ENCODE measurements at places on chromosomes 2 and 18.

DNA sequence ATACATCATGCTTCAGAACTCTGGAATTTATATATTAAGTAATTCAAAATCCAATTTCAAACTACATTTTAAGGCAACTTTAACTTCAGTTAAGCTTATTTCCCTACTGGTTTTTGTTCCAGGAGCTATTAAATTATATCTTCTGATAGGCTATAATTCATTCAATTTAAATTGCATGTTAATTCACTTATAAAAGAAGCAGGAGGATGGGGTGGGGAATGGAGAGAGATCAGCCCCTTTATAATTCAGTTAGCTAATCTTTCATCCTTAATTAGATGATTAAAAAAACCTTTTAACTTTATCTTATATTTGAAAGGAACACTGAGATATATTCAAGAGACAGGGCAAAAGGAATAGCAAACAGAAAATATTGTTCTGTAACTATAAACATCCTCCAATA lies 86.8 kb downstream of the AKAIN1 start:
- DNase-seq: no peak

DNA sequence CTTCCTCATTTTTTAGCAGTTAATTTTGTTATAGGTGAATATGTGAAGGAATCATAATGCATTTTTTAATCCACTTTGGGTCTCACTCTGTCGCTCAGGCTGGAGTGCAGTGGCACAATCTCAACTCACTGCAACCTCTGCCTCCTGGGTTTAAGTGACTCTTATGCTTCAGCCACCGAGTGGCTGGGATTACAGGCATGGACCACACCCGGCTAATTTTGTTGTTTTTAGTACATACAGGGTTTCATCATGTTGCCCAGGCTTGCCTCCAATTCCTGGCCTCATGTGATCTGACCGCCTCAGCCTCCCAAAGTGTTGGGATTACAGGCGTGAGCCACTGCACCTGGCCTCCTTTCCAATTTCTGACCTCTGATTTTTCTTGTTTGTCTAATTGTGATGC lies 17.7 kb downstream of the SCYGR5 start:
- DNase-seq: no peak

GRCh38 chr18:48850822-48851598 lies 99.8 kb downstream of the SMAD7 start:
- no peak for DNase-seq

DNA sequence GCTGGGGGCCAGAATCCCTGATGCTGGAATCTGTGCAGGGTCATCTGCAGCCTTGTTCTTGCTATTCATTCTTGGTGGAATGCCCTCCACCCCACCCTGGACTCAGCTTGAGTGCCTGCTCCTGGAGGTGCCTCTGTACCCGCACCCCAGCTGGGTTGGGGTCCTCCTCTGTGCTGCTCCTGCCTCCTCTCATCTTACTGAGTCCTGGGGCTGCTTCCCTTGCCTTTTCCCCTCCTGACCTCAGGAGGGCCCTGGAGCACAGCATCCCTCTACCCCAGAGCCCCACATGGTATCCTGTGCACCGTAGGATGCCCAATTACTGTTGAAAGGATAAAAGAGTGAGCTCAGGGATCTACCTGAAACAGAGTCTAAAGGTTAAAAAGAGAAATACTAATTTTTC lies 81.6 kb downstream of the CIB4 start:
- DNase-seq: no peak

DNA sequence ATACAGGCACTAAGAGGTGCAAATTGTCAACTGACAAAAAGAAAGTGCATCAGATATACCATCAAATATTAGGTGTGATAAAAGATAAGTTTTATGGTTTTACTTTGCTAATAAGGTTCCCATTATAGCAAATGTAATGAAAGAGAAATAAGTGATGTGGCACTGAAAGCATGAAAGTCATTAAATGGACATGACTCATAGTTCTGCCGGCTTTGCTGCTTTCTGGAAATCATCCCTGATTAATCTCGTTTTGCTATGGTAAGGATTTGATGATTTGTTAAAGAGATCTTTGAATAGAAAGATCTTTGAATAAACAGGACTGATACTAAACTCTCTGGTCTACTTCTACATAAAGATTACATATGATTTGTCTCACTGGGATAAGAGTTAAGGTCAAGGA lies 72.7 kb downstream of the CLIP4 start:
- DNase-seq: no peak

DNA sequence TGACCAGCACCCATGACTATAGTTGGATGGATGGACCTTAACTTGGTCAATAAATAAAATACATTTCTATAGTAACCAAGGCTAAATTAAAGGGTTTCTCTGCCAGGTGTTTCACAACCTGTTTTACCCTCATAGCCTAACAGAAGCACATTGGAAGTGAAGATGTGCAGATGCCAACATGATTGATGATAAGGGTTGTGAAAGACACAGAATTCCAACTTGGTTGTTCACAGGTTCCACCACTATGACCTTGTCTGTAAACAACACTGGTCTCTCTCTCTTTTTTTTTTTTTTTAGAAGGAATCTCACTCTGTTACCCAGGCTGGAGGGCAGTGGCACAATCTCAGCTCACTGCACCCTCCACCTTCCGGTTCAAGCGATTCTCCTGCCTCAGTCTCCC lies 37.5 kb upstream of the PTH2R start:
- no peak for DNase-seq

- no peak for DNase-seq
Observed at GRCh38 chr18:68560128-68560527, 154.8 kb downstream of the TMX3 start.

- DNase-seq: no peak
Observed at GRCh38 chr2:55705027-55705653, 11.5 kb upstream of the PNPT1 start.

DNA sequence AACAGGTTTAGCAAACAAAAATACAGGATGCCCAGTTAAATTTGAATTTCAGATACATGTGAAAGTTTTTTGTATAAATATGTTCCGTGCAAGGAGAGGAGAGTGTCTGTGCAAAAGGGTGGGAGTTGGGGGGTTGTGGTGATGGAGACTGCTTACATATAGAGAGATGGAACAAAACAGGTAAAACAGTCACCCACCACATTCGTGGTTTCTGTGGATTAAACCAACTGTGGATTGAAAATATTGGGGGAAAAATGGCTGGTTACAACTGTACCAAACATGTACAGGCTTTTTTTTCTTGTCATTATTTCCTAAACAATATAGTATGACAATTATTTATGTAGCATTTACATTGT lies 245.7 kb downstream of the TNS1 start:
- DNase-seq: no peak

DNA sequence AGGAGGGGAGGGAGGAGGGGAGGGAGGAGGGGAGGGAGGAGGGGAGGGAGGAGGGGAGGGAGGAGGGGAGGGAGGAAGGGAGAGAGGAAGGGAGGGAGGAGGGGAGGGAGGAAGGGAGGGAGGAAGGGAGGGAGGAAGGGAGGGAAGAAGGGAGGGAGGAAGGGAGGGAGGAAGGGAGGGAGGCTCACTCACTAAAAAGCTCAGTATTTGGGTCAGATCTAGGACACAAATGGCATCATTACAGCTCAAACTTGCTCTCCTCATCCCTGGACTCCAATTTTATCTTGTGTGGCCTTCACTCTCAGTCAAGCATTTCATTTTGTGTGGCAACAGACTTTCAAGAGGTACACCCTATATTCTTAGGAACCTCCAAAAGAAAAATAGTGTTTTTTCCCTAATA lies 435.4 kb downstream of the IRS1 start:
- DNase-seq: no peak

DNA sequence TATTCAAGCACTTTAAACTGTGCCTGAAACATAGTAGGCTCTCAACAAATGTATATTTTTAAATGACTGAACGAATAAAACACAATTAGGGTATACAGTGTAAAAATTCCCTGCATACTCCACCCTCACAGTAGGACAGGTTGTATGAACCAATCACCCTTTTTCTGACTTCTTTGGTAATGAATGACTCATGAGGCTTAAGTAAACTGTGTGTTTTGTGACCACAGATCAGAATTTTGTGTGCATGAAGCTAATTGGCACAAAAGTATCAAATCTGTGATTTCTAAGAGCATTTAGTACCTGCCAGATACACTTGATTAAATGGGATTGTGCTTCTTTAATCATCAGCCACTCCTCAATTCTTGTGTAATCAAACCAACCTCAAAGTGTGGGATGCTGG lies 109.9 kb upstream of the MAP4K3 start:
- DNase-seq: no peak

DNA sequence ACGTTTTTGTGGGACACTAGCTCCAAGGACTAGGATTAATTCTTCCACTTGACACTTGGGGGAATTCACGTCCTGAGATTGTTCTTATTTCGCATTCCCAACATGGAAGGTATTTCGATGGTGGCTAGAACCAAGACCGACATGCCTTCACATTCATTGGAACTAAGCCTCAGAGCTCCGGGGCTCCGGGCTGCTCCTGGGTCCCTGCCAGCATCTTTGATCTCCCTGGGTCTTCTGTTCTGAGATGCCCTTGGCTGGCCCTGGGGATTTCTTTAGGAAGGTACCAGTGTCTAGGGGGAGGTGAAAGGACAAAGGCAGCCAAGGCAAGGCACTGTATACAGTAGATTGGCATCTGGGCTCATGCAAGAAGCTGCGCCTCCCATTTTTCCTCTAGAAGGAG lies 76.8 kb downstream of the DYSF start:
- DNase-seq: no peak

GRCh38 chr2:28358668-28359201 lies 33.9 kb upstream of the FOSL2 start:
- DNase-seq: peak; percentile 20

- DNase-seq: no peak
Observed at GRCh38 chr2:27954221-27954673, 63.7 kb downstream of the BABAM2 start.

GRCh38 chr2:74762789-74763188 lies 71.1 kb upstream of the HK2 start:
- no peak for DNase-seq

GRCh38 chr2:23199115-23199918 lies 185.7 kb upstream of the KLHL29 start:
- no peak for DNase-seq

Measured in T-helper 2 cell treated with Interferon-gamma antibody and Interleukin-4, amounts not matched to agents 5 μg/mL and 100 μg/mL, for 36 hours (primary cell).